ENCODE measurements at places on chromosomes 5 and 9.

DNA sequence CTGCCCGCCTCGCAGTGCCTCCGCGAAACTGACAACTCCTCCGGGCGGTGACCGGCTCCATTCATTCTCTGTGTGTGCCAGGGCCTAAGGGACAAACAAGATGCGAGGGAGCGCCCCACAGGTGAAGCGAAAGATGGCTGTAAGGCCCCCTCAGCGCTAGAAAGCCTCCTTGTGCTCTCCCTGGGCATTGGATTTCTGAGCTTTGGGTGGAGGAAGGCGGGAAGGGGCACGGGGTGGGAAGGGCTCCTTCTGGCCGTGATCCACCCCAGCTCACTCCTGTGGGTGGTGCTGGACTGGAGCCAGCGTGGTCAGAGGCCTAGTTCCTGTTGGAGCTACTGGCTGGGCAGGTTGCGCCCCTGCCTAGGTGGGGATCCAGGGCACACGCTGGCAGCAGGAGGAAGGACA is 943 bp downstream of the GALNT12 start:
- DNase-seq, result no peak

- DNase-seq, result no peak
Measured at GRCh38 chr5:175866377-175866907, 4.9 kb upstream of the CPLX2 start.

GRCh38 chr5:149745-150485 is 41.4 kb upstream of the LRRC14B start:
- DNase-seq, result no peak

GRCh38 chr5:113510836-113511451 is 2.5 kb upstream of the YTHDC2 start:
- DNase-seq, result no peak

- DNase-seq, result no peak
Measured at GRCh38 chr9:136544964-136545691, 720 bp downstream of the NOTCH1 start.

DNA sequence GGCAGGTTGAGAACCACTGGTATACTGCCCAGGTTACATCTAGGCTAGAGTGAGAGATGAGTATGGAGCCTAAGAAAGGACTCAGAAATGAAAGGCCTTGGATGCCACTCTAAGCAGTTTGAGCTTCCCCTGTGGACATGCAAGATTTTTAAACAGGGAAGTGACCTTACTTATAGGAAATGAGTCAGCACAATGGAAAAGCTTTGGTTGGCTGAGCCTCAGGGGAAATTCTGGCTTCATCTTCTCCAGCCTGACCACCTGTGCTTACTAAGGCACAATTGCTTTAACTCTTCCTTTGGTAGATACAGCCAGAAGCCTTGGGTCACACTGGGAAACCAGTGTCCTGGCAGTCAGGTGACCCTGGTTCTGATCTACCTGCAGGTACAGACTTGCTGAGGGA is 380.2 kb upstream of the ZNF462 start:
- no peak for DNase-seq

GRCh38 chr9:30609713-30610112 is 1774.7 kb upstream of the ACO1 start:
- no peak for DNase-seq

DNA sequence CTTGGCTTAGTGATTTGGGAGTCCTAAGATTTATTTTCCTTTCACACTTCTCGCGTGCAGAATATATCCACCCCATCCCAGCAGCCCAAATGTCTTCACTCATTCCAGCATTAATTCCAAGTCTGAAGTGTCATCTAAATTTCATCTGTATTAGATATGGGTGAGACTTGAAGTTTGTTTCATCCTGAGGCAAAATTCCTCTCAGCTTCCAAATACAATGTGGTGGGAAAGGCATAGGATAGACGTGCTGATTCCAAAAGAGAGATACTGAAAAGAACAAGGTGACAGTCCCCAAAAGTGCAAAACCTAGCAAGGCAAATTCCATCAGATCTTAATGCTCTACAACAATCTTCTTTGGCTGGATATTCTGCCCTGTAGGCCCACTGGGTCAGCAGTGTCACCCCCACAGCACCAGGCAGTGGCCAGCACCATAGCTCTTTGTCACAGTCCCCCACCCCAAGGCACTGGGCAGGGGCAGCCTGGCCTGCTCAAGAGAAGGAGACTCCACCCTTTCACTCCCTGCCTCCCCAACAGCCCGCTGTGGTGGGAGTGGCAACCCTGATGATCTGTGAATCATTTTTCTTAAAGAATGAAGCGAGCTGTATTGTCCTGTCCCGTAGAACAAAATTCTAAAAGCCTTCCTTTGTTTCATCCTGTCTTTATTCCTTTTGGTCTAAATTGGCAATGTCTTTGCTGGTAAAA is 2.7 kb upstream of the ADAM19 start:
- no peak for DNase-seq

GRCh38 chr9:70112981-70113380 is 69.3 kb downstream of the MAMDC2 start:
- no peak for DNase-seq

DNA sequence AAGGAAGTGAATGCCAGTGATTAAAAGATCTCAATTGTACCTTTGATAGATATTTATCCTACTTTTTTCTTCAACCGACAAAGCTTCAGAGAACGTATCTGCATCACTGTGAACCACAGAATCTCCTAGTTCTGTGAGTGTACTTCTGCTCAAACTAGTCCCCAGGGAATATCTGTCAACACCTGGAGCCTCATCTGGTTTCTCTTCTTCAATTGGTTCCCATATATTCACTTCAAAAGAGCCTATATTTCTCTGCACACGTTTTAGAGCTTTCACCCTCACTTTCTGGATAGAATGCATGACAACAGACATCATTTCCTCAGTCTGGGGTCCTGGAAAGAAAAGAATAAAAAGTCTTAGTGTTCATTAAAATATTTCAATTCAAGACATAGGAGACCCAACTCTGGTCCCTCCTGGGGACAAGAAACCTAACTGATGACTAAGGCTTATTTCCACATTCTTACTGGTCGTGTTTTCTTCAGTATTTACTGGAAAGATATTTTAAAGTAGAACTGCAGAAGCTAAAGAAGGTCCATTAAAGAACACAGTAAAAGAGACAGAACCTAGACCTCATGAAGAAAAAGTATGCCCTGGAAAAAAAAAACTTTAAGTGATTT is 64.3 kb downstream of the CPLANE1 start:
- DNase-seq, result no peak
